HL-60 (cell line): ENCODE measurements at places on chromosomes 1 and 21.

DNA sequence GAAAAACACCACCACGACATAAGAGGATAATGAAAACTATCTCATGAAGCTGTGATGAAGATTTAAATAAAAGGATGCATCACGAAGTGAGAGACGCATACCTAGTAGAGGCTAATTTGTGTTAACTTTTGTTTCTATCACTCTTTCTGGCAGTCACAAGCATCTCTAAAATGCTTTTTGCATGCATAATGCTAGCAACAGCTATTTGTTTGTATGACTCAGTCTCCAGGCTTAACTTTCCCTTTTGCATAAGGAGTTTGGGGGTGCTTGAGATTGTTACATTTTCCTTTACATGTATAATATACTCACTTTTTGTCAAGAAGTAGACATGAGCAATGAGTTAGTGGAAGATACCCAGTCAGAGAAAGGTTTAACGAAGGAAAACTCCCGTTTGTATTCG is 385.4 kb downstream of the DISC1 start:
- no peak for DNase-seq

DNA sequence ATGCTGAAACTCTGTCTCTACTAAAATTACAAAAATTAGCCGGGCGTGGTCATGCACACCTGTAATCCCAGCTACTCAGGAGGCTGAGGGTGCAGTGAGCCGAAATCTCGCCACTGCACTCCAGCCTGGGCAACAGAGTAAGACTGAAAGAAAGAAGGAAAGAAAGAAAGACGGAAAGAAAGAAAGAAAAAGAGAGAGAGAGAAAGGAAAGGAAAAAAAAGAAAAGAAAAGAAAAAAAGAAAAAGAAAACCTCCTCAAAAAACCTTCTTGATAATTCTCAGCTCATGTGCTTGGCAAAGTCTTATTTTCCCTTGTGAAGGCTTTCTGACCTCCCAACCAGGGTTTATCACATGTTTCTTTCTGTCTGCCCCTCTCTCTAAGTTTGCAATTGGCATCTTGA is 7.3 kb downstream of the NID1 start:
- no peak for DNase-seq

DNA sequence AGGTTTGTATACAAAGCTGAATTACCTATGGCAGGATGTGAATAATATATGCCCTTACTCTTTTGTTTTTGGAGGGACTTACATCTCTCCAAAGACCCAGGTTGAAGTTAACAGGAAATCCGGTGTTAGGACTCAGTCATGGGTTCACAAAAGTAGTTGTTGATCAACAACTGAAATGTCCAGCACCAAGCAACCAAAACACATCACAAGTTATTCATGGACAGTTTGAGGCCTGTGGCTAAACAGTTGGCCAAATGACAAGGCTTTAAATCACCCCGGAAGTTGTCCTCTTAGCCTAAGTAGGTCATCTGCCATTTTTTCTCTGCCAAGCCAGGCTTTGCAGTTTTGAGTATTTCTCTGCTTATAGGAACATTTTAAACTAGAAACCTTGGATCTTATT is 89.9 kb downstream of the CD247 start:
- no peak for DNase-seq

DNA sequence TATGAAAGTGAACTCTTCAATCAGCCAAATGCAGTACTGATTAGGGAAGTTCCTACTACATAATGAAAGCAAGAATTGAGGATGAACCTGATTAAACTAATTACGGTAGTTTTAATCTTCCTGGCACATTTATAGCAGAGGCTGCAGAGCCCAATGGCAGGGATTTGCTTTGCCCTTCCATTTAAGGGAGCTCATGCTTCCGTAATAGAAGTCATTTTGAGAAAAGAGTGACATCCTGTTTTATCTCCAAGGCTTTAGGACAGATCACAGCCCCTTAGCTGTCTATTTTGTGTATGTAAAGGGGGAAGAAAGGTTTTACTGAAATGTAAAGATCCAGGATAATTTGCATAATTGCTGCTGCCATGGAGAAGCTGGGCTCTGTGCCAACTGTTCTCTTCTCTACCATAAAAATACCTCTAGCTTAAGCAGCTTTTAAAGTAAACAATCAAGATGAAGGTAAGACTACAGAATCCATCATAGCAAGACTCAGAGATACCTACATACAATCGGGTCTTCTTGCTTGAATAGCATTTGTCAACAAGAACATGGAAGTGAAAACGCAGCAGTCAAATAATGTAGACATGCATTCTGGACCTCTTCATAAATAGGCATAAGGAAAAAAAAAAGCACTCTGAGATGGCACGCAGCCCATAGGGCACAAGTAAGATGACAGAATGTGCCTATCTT is 62.5 kb downstream of the ASH1L start:
- DNase-seq: peak; percentile 3

- no peak for DNase-seq
Observed at GRCh38 chr1:232676307-232676706, 46.4 kb upstream of the SIPA1L2 start.
